KG1 (cell line): ENCODE measurements at places on chromosomes 3 and 15.

GRCh38 chr3:33057320-33058298, 39.3 kb downstream of the GLB1 start:
- DNase-seq = no peak

- DNase-seq = no peak
Measured at GRCh38 chr3:99119385-99119784, 217.9 kb upstream of the DCBLD2 start.

- DNase-seq = no peak
Measured at GRCh38 chr3:29708884-29709283, 428.0 kb downstream of the RBMS3 start.

- DNase-seq = no peak
Measured at GRCh38 chr3:140421884-140422283, 256.0 kb upstream of the TRIM42 start.

- DNase-seq = no peak
Measured at GRCh38 chr3:184751204-184752040, 39.6 kb upstream of the MAGEF1 start.

- no peak for DNase-seq
Measured at GRCh38 chr3:103919327-103919726, 1447.4 kb upstream of the ALCAM start.
